ENCODE measurements at places on chromosomes 13 and 19.

DNA sequence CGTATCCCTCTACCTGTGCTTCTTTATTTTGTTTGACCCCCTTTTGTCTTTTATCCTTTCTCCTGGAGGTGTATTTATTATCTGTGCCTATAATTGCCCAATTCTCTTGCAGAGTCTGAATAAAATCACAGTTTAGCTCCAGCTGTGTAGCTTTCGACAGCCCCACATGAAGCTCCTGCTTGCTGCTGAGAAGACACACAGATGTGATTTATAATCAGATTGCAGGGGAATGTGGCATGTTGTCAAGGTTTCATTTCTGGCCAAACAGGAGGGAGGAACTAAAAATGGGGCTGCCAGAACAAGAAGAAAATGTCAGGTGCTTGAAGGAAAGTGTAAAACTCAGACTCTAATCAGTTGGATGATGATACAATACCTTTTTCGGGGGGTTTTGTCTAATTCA lies 22.7 kb downstream of the CCNA1 start:
- no peak for DNase-seq

- no peak for DNase-seq
Measured at GRCh38 chr19:38060331-38060730, 153.3 kb downstream of the SIPA1L3 start.

GRCh38 chr13:113209759-113210421 lies 477 bp downstream of the CUL4A start:
- peak; percentile 25 for DNase-seq

- DNase-seq = no peak
Measured at GRCh38 chr19:49881672-49882394, 4.3 kb downstream of the TBC1D17 start.

- no peak for DNase-seq
Measured at GRCh38 chr19:48638831-48639381, 1.7 kb upstream of the DBP start.

DNA sequence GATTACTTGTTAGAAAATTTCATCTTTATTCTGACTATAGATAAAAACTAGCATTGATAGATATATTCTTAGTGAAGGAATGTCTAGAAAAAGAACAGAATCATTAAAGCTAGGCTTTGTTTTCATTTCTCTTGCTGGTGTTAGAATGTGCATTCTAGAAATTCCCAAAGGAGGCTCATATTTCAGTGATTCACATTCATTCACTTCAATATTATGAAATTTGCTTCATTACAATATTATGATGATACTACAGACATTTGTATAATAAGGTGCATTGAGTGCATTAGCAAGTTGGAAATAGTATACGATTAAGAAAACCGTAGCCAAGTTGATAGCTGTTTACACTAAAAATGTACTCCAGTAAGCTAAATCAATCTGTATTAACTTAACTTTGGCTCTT lies 70.7 kb upstream of the MYCBP2 start:
- no peak for DNase-seq

DNA sequence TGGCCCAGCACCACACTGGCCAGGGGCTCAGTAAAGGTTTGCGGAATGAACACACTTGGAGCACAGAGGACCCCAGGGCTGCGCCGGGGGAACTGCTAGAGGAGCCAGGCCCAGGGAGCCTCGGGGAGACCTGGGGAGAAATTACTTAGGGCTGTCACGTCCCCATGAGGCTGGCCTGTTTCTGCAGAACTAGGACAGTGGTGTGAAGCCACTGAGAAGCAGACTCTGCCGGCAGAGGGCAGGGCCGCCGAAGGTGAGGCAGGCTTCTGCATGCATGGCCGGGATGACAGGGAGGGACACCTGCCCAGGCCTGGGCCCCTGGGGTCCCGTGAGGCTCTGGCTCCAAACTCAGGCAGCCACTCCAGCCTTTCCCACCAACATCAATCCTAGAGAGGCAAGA lies 26.4 kb downstream of the ELAVL1 start:
- DNase-seq = no peak

DNA sequence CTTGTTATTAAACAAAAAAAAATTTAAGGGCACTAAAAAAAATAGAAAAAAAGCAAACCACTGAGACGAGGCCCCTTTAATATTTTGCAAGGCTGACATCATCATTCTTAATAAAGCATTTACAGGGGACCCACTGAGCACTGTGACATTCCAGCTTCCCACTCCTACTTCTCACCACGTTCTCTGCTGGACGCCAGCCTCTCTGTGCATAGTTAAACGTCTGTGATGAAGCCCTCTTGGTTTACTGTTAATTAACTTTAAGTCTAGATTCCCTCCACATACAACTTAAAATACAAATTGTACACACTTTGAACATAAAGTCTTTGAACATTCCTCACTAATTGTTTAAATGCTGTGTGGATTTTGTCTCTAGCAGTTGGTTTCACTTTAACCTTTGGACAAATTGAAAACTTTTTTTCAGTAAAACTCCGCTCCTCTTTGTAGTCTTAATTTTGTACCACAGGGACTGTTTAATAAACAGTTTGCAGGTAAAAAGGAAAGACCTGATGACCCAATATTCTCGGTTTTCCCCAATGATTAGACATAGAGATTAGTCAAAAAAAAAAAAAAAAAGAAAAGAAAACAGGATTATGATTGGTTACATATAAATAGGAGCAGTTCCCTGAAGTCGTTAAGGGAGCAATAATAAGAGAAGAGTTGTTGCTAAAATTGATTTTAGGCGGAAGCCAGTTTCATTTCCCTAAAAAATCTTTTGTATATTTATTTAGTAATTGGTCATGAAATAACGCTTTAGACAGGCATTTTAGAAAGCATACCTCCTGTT lies 219.8 kb downstream of the MZT1 start:
- no peak for DNase-seq

- DNase-seq = no peak
Measured at GRCh38 chr13:26618726-26619125, 61.2 kb downstream of the WASF3 start.

GRCh38 chr13:110037925-110038573 lies 251.7 kb upstream of the IRS2 start:
- no peak for DNase-seq

GRCh38 chr19:3045885-3046697 lies 16.2 kb downstream of the TLE5 start:
- DNase-seq = no peak

DNA sequence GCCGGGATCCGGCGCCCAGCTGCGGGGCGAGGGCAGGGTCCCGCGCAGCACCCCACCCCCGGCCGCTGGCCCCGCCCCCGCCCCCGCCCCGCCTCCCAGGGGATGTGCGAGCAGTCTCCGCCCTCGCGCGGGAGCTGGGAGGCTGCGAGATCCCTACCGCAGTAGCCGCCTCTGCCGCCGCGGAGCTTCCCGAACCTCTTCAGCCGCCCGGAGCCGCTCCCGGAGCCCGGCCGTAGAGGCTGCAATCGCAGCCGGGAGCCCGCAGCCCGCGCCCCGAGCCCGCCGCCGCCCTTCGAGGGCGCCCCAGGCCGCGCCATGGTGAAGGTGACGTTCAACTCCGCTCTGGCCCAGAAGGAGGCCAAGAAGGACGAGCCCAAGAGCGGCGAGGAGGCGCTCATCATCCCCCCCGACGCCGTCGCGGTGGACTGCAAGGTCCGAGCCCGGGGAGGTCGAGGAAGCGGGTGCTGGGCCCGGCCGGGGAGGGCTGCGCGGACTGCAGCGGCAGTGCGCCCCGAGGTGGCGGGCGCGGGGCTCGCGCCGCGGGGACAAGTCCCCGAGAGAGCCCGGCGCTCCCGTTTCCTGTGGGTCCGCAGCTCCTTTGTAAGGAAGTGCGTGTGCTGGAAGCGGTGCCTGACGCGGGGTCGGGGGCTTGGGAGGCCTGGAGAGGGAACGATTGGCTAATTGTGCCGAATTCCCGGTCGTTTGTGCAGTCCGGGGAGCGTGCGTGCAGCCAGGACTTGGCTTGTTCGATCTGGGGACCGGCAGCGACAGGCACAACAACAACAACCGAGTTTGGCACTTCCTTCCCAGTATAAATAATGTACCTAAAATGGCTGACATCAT lies at the start of gene ITM2B:
TSS of gene ITM2B (plus strand) at position 161 of the 843 bp plus-strand sequence. CDS start at position 316, 155 bp downstream.
- peak; percentile 49 for DNase-seq

DNA sequence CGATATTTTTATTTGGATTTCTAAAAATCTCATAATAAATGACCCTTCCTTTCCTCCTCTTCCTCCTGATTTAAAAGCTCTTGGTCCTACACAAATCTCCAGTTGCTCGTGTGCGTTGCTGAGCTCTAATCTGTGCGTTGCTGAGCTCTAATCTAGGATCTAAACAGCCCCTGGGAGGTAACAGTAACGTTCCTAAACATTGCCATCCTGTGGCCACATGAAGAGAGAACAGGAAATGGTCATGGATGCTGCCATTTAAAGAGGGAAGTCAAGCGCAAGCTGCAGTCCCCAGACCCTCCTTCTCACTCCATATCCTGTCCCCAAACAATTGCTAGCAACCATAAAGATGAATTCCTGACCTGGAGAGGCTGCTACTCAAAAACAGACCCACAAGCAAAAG lies 170.8 kb downstream of the NUFIP1 start:
- DNase-seq = no peak

- no peak for DNase-seq
Measured at GRCh38 chr13:98892077-98892476, 85.8 kb downstream of the DOCK9 start.

DNA sequence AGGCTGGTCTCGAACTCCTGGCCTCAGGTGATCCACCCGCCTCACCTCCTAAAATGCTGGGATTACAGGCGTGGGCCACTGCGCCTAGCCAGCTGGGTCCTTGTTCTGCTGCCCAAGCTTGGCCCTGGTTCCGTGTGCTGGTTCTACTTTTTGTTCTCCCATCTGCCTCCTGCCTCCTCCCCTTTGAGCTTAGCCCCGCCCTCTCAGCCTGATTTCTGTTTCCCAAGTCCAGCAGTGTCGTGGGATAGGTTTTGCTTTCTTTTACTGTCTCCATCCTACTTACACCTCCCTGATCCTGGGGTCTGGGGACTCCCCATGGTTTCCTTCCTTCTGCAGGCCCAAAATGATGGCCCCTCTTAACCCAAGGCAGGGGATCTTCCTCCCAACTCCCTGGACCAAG lies 2.4 kb downstream of the BLOC1S3 start:
- DNase-seq = no peak

GRCh38 chr19:46944918-46945628 lies 74.6 kb upstream of the NPAS1 start:
- peak; percentile 50 for DNase-seq

GRCh38 chr13:66001140-66001539 lies 1229.0 kb downstream of the PCDH9 start:
- DNase-seq = no peak

DNA sequence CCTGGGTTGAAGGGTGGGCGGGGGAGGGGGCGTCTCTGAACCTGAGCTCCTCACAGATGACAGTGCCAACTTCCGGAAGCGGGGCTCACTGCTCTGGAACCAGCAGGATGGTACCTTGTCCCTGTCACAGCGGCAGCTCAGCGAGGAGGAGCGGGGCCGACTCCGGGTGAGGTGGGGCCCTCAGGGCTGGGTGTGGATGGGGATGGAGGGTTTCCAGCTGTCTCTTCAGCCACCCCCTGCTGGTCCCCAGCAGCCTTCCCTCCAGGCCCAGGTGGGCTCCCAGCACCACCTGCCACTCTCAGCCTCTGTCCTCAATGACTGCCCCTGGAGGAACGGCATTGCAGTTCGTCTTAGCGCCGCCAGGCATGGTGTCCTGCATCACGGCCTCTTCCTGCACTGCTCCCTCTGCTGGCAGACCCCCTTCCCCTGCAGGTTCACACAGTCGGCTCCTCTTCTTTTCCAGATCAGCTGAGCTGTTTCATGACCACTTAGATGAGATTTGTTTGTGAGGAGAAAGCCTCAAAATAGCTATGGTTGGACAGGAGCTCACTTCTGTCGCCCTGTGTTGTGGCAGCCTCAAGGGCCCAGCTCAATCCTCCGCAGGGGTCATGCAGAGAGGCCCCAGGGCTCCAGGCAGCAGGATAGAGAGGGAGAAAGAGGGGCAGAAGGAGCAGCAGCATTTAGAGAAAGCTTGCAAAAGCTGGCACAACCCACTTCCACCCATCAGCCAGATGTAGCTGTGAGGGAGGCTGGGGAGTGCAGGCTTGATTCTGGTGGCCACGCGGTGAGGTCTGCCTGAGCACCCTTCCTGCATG lies 2.5 kb upstream of the GARIN5A start:
- DNase-seq = no peak

DNA sequence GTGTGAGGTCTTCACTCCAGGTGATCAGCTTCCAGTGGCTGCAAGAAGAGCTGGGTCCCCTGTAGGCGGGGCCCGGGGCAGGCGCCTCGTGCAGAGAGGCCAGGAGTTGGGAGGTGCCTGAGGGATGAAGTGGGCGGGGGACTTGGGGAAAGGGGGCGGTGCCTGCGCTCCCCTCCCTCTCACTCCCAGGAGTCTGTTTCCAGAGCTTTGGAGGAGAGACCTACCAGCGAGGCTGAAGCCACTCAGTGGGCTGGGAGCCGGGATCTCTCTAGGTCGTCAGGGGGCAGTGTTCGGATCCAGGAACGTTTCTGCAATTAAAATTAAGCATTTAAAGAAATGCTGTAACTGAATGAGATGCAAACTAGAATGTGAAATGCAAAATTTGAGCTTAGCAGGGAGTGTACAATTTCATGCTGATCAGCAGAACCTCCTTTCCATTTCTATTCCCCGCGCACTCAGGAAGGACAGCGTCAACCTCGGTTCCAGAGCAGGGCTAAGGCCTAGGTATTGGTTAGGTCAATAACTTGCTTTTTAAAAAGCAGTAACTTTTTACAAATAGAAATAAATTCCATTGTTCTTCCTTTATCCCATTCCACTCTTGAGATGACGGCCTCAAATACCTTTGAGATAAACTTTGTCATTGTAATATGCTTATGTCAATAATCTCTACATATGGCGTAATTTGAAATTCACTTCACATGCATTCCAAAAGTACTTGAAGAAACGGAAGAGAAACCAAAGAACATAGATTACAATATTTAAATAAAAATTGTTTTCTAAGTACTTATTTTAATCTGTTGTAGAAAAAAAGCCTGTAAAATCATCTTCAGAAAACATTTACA lies 11.6 kb downstream of the ZNF160 start:
- no peak for DNase-seq

DNA sequence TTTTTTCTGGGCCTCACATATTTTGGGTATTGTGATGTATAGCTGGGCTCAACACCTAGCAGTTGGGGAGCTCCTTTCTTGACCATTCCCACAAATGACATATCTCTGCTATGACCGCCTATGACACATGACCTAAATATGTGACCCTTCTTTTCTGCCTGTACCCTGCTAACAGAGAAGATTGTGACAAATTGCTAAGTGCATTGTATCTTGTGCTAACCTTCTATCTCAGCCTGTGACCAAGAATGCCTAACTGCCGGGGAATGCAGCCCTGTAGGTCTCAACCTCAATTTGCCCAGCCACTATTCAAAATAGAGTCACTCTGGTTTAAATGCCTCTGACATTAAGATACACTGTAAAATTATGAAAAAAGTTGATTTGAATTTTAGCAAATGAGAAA lies 6.8 kb upstream of the ZNF429 start:
- DNase-seq = no peak

- no peak for DNase-seq
Measured at GRCh38 chr13:99003851-99004471, 26.1 kb upstream of the DOCK9 start.

- DNase-seq = no peak
Measured at GRCh38 chr13:77417897-77418296, 91.0 kb upstream of the MYCBP2 start.

DNA sequence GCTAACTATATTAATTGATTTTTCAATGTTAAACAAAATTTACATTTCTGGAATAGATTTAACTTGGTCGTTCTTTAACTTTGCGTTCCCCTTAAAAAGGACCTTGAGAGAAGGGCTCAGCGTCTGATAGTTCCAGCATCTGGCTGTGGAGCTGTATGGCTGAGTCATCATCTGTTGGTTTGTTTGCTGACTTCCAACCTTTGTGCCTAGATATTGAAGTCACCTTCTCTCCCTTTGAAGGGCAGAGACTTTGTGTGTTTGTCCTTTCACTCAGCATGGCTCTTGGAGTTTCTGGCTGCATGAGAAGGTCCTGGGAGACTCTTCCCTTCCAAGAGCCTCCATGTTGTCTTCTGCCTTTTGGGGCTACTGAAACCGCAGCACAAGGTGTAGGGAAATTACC lies 16.6 kb upstream of the IRS2 start:
- no peak for DNase-seq

Measured in NCI-H2227 treated with DMSO at 0.1 percent for 48 hours (cell line).